Stimulated activated CD4-positive, alpha-beta T cell treated with anti-CD3 and anti-CD28 coated beads, Interleukin-12 subunit alpha, Interleukin-12 subunit beta, amount 100 ng/mL, for 48 hours (primary cell): ENCODE measurements at places on chromosomes 7 and 10.

DNA sequence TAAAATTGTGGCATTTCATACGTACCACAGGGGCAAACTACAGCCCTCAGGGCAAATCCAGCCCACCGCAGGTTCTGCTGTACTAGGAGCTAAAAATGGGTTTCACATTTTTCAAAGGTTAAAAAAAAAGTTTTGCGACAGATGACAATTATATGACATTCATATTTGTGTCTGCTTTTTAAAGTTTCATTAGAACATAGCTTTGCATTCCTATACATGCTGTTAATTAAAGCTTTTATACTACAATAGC is 758 bp upstream of the PNPLA8 start:
- DNase-seq, result no peak

GRCh38 chr7:44222776-44223261 is 22.0 kb downstream of the YKT6 start:
- DNase-seq, result no peak

GRCh38 chr10:73871295-73872189 is 2.8 kb downstream of the CAMK2G start:
- no peak for DNase-seq

GRCh38 chr7:156496363-156496769 is 144.2 kb upstream of the RNF32 start:
- no peak for DNase-seq

DNA sequence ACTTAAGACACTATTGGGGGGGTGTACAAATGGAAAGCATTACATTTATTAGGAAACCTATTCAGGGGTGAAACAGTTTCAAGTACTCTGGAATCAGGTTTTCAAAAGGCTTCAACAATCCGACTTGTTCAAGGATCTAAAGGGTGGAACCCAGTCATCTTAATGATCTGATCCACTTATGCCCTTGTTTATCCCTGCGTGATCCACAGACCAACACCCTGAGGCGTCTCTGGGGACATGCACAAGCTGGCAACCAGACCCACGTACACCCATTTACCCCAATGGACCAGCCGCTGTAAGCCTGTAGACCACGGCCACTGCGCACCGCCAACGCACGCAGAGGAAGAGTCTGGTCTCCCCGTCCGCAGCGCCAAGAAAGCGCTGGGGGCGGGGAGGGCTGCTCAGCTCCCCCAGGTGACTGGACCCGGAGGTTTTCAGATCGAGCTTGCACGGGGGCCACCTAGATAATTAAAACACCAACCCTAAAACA is 13.4 kb downstream of the HNRNPF start:
- peak; percentile 51 for DNase-seq

DNA sequence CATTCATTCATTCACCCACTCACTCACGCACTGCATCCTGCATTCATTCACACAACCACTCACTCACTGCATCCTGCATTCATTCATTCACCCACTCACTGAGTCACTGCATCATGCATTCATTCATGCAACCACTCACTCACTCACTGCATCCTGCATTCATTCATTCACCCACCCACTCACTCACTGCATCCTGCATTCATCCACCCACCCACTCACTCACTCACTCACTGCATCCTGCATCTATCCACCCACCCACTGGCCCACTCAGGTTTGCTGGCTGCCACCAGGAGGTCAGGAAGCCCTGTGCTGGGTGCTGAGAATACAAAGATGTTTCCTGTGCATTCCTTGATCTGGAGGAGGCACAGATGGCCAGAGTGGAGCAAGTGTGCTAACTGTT is 2.3 kb upstream of the SNX8 start:
- no peak for DNase-seq

- no peak for DNase-seq
Measured at GRCh38 chr7:96238976-96239766, 82.7 kb downstream of the SLC25A13 start.

- no peak for DNase-seq
Measured at GRCh38 chr7:47066976-47067614, 514.8 kb downstream of the TNS3 start.

- DNase-seq, result no peak
Measured at GRCh38 chr7:156156734-156157408, 344.6 kb upstream of the SHH start.

DNA sequence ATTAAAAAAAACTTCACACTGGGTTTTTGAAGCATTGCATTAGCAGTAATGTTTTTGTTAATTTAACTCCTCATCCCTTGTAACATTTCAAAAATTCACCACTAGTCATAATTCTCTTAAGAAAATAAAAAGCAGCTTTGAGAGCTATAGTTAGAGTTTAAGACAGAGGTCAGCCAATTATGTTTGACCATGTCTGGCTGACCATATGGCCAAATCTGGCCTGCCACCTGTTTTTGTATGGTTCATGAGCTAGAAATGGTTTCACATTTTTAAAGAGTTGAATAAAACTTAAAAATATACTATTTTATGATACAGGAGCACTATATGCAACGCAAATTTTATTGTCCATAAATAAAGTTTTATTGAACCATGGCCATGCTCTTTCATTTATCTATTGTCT is 73.0 kb upstream of the LRRTM3 start:
- DNase-seq, result no peak

- no peak for DNase-seq
Measured at GRCh38 chr7:794671-795329, 37.5 kb upstream of the SUN1 start.

DNA sequence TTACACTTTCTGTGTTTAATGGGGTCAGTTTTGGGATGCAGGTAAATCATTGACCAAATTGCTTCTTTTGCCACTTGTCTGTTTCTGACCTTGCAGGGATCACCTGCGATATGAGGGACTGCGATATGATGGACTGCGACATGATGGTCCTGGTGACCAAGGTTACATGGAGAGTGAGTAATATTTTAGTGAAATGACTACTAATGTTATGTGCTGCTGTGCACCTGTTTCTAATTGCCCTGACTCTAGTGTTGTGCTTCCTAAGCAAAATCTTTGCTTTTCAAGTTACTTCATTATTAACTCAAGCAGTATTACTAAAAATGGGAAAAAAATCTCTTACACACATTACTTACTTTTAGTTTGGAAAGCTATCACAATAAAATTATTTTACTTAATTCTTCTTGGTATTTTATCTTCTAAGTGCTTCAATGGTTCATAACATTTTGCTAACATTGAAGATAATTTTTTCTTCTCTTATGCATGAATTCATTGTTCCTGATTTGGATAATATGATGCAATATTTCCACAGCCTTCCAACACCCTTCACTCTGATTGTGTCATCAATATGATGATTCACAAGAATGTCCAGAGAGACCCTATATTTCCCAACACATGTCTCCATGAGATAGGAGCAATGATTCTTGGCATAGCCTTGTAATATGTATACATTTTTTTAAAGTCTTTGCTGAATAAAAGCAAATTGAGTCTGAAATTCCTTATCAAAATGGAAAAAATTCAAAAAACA is 306.2 kb upstream of the AKR1E2 start:
- no peak for DNase-seq

DNA sequence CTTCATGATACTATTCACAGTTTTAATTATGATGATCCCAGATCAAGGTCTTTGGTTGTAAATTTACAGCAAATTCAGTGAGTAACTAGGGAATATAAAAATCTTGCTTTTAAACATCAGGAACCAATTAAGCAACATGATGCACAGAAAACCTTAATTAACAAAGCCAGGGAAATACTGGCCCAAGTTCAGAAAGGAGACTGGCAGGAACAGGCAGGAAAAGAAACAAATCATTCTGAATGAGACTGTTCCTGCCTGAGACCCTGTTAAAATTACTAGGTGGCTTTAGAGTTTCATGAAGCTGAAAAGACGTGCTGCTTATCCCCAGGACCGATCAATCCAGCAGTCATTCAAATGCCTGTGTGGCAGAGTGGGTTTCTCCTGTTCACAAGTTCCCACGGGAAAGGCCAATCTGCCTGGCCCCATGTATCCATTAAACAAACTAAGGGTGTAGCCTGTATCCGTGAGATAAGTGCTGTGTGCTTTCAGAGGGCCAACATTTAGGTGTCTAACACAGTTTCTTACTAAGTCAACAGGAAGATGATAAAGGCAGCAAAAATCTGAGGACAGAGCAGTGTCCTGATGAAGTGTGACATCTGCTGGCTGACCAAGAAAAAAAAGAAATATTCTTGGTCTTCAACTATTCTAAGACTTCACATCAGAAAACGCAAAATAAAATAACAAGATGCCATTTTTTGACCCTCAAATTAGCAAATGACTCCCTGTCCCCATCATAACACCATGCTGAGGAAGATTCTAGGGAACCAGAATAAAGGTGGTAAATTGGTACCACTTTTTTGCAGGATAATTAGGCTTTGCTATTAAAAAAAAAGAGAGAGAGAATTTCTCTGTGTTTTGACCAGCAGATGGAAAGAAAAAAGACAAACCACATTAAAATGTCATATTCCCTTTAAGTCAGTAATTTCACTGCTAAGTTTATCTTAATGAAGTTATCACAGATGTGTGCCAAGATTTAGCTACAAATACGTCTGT is 34.2 kb downstream of the PUS7 start:
- no peak for DNase-seq

DNA sequence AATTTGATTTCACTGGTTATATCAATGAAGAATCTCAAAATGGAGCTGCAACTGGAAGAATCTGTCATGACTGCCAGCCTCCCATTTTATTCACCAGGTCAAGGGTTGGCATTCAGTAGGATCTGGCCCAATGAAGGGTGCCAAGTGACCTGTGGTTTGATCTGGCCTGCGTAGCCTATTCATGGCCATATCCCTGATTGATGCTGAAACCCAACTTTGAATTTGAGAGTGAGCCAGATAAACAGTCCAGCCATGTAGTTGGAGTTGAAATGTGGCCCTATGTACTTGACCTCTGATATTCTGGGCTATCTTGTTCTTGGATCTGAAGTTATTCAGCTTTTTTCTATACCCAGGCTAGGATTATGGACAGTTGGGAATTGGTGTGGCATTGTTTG is 1.5 kb downstream of the MKLN1 start:
- no peak for DNase-seq

GRCh38 chr7:94395141-94396036 is 694 bp downstream of the COL1A2 start:
- DNase-seq, result peak; percentile 31

- no peak for DNase-seq
Measured at GRCh38 chr7:146659732-146660131, 543.1 kb downstream of the CNTNAP2 start.

DNA sequence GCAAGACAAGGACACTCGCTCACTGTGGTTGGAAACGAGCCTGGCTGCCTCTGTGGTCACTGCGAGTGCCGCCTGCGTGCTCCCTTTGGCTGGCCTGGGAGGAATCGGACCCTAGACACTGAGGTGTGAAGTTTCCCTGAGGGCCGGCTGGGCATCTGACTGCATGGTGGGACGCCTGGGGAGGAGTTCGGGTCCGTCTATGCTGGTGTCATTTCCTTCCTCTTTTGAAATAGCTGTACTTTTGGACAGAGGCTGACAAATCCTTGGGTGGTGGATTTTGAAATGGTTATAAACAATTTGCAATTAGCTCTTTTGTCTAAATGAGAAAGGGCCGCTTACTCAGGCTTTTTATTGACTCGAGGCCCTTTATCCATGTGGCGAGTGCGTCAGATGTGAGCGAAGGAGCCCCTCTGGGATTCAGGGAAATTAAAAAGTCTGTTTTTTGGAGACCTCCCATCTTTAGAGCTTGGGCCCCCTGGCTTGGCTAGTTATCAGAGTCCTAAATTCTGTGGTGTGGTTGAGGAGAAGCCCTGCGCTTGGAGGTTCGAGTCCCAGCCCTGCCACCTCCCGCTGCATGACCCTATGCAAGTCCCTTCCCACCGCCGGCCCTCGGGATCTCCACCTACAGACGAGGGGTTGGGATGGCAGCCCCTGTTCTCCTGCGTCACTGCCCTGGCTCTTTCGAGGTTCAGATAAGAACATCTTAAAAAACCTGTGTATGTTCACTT is 147.1 kb downstream of the RGS10 start:
- DNase-seq, result no peak

DNA sequence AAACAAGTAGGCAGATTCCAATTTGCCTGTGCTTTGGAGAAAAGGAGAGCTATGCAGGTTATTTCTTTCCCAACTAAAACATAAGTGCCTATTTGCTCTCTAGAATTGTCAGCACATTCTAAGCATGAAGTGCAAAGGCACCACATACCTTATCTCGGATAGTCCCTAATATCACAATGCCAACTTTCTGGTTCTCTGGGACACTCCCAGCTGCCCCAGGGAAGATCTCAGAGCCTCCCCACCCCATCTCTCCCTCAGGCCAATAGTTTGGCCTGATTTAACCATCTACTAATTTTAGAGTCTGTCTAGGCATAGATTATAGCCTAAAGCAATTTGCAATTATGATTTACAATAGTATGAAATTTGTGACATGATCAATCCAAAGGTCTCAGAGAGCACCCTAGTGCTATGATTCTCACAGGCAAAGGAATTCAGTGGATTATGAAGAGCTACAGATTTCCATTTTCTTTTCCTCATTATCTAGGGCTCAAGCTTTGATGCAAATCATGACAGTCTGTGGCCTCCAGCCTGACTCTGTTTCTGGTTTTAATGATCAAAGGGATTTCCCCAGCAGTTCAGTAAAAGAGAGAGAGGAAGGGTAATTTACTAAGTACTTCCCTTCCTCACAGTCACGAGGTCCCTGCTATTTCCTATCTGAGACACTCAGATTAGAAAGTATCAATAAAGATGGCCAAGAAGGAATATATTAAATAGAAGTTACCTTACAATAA is 29.0 kb upstream of the IL6 start:
- DNase-seq, result no peak

DNA sequence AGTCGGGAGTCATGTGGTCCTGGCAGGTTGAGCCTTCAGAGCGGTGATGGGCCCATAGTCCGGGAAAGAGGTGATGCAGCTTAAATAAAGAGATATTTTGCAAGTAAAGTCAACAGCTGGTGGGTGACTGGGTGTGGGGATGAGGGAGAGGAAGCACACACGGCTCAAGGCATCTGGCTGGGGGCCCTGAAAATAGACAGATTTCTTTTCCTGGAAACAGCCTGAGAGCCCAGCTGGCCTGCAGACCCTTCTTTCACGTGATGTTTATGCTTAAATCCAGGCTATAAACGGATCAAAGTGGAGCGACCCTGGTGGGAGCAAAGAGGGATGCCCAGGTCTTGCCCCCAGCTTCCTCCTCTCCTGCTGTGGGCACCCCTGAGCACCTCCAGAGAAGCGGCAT is 149.1 kb downstream of the TEX36 start:
- no peak for DNase-seq

DNA sequence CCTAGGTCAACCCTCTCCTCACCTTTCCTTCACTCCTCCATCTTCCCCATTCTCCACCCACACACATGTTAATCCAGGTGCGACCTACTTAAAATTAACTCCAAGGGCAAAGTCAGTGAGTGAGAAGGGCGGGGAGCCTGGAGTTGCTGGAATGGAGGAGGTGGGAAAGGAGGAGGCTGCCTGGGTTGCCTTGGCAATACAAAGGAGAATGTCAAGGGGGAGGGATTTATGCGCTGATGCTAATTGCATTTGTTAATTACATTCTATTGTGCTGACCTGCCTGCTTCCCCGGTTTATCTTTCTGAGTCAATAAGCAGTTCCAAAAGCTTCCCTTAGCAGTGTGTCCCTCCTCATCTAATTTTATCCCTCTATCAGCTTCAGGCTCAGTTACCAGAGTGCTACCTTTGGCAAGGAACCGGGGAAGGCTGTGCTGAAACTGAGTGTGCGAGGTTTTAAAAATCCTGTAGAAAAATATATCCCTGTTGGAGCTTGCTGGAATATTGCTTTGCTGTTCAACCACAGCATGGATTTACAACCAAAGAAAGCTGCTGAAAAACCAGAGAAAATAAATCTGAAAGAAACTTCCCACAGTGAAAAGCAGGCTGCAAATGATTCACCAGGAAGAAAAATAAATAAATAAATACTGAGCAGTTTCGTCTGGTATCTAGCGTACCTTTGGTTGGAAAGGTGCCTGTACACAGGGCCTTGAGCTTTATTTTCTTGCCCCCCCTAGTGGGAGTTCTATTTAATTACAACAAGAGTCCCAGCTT is 113.2 kb upstream of the DGKB start:
- DNase-seq, result no peak
